ENCODE measurements at places on chromosomes 11 and 22.

DNA sequence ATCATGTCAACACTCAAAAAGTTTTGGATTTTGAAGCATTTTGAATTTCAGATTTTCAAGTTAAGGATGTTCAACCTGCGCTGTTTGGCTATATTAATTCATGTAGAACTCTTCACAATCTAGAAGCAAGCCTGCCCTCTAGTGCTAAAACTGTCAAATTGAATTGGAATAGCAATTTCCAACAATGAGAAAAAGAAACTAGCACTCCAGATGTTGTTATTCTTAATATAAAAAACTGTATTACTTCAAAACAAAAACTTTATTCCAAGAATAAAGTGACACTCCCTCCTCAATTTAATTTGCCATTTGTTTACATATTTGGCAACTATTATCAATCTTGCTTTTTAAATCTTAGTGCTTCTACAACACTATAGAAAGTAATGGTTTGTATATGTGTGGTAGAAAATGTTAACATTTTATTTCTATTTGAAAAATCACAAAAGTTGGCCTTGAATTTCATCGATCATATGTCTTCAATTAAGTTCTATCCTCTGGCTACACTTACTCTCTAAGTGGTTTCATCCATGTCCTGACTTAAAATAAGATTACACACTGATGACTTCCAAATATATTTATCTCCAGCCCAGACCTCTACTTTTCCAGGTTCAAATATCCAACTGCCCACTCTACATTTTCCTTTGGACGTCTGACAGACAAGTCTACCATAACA lies 36.6 kb downstream of the DCUN1D5 start:
- peak; percentile 4 for DNase-seq

DNA sequence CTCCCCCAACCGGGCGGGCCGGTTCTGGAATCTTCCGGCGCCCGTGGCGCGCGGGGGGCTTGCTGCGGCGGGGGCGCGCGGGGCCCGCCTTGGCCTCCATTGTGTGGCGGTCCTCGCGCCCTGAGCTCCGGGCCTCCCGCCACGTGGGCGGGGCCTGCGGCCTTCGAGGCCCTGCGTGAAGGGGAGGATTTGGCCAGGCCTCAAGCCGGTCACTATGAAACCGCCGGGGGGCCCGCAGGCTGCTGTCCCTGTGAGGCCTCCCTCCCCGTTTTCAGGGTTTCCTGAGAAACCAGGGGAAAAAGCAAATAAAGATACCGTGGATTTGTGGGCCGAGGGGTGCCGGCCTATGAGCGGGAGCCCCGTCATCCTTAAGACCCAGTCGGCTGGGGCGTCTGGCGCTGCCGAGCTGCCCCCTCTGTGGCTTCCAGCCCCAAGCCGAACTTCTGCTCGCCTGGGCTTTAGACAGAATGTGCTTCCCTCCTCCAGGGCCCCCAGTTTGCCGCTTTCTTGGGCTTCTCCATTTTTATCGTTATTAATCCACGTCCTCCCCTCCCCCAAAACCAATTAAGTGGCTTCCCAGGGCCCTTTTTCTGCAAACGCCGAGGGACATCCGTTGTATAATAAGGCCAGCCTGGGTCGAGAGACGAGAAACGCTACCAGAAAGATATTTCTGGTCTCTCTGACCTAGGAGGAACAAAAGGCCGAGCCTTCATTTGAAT lies 602 bp downstream of the EWSR1 start:
- peak; percentile 76 for DNase-seq

- no peak for DNase-seq
Measured at GRCh38 chr11:43214471-43214870, 97.3 kb upstream of the API5 start.

DNA sequence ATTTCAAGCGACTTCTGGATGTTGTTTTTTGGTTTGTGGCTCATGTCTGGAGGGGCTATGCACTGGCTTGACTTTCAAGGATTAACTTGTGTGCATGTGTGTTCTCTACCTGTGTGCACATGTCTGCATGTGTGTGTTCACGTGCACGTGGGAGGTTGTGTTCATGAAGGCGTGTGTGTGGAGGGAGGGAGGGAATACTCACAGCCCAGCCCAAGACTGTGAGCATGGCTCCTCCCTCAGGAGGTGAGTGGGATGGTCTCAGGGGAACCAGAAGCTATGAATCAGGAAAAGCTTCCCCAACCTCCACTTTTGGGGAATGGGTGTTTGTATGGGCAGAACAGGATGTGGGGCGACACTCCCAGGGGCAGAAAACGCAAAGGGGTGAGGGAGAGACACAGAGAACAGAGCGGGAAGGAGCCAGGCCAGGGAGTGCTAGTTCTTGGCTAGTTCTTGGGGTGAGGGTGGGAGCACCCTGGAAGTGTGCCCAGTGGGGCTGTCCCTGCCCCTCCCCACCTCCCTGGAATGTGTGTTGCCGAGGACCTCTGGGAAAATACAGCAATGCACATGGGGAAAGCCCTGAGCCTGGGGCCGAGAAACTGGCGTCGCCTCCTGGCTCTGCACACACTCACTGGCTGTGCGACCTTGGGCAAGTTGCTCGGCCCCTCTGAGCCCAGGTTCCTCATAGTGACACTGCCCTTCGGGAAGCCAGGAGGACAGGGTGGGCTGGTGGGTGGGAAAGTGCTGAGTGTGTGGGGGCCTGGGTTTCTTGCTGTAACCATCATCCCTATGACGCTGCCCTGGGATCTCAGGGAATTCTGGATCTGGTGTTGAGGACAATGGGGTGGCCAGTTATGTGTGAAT lies 16.9 kb upstream of the ALX4 start:
- no peak for DNase-seq

DNA sequence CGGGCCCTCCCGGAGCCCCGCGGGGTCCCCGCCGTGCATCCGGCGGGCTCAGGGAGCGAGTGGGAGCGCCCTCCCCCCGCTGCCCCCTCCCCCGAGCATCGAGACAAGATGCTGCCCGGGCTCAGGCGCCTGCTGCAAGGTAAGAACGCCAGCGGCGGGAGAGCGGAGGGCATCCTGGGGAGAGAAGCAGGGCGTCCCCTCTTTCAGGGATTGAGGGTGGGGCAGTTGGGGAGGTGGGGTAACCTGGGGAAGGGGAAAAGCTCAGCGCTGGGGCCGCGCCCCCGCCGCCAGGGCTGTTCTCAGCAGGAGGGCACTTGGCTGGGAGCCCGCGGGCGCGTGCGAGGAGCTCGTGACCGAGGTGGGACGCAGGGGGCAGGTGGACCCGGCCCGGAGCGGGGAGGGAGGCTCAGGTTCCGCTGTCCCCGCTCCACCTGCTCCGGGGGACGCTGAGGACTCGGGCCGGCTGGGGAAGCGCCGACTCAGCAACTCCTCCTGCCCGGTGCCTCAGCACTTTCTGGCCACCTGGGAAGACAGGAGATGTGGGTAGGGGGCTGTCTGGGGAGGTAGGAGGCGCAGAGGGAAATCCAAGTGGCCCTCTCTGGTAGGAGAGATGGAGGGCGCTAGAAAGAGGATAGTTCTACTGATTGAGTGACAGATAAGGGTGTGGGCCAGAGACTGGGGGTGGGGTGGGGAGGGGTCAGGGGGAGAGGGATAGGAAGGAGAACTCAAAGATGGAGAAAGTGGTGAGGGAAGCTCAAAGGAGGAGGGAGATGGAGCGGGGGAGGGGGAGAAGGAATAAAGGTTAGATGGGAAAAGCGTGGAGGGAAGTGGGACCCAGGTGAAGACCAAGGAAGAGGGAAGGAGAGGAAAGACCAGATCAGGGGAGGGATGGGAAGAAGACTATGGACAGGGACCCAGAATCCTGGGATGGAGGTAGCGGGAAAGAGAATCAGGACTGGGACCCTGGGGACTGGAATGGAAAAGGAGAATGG lies 726 bp downstream of the RTN4RL2 start:
- no peak for DNase-seq

GRCh38 chr22:45964372-45964771 lies 12.6 kb downstream of the WNT7B start:
- no peak for DNase-seq

DNA sequence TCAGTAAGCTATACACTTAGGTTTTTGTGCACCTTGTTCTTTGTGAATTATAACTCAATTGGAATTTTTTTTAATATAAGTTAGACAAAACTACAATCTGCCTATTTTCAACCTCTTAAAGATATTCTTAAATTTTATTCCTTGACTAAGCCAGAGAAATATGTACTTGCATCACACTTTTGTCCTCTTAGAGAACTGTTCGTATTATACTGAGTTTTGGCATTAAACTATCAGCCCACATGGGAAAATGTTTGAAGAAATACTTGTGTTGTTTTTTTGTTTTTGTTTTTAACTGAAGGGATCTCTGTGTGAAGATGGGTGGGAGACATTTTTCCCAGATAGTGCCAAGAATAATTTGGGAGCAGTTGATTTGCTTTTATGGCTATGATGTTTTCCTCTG lies 25.3 kb downstream of the CEP295 start:
- no peak for DNase-seq

DNA sequence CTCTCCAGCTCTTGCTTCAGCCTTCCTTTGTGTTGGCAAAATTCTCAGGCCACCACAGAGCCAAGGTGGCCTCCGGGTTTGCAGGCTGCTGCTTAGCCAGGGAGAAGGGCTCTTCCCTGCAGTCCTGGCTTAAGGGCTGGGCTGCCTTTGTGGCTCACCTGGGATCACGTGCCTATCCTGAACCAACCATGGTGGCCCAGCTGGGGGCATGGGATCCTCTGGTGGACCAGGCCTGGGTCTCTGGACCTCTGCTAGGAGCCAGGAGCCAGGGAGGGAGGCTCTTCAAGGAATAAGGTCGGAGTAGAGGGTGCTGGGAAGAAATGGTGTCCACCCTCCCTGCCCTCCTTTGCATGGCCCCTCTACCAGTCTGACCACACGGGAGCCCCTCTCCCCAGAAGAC lies 43.9 kb downstream of the CACNA1I start:
- DNase-seq, result no peak

GRCh38 chr11:69868871-69869270 lies 49.7 kb upstream of the FGF3 start:
- no peak for DNase-seq

DNA sequence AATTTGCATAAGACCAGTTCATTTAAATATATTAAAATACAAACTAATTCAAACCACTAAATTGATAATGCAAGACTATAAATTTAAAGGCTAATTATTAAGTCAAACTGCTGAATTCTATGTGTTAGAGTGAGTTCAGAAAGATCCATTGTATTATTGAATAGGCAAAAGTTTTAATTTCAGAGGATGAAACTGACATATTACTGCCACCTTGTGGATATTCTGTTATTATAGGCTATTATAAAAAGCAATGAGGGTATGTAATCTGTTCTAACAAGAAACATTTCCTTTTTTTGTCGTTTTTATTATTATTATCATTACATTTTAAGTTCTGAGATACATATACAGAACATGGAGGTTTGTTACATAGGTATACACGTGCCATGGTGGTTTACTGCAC lies 20.9 kb upstream of the NAALAD2 start:
- DNase-seq, result no peak

DNA sequence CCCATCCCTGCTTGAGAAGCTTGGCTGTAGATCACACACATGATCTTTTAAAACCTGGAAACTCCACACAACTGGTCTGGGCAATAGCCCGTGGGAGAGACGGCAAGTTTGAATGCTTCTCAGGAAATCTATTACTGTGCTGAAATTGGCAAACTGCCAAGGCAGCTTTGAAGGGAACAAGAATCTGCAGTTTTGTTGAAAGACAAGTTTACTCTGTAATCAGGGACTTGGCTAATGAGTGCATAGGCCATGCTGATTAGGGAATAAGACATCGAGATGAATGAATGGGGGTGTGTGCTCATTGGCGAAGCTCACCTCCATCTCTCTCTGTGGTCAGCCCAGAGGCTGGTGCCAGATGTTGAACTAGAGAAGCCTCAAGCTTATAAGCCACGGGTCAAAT lies 218.8 kb downstream of the HIPK3 start:
- DNase-seq, result peak; percentile 24

DNA sequence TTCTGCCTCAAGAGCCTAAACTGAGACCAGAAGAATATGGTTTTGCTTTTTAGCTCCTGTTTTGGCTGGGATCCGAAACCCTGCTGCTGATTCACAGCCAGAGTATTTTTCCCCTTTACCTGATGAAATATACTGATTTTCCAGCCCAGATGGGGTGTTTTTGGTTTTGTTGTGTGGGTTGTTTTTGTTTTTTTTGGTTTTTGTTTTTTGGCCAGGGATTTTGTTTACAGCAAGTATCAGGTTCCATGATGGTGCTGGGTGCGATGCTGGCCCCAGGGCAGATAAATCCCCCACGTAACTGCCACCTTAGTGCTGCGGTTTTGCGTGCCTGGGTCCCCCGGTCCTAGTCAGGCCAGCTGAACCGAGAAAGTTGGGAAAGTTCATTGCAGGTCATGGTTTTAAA lies 103.7 kb downstream of the ZBTB16 start:
- no peak for DNase-seq

GRCh38 chr11:12066799-12067508 lies 43.4 kb upstream of the MICAL2 start:
- DNase-seq, result no peak

DNA sequence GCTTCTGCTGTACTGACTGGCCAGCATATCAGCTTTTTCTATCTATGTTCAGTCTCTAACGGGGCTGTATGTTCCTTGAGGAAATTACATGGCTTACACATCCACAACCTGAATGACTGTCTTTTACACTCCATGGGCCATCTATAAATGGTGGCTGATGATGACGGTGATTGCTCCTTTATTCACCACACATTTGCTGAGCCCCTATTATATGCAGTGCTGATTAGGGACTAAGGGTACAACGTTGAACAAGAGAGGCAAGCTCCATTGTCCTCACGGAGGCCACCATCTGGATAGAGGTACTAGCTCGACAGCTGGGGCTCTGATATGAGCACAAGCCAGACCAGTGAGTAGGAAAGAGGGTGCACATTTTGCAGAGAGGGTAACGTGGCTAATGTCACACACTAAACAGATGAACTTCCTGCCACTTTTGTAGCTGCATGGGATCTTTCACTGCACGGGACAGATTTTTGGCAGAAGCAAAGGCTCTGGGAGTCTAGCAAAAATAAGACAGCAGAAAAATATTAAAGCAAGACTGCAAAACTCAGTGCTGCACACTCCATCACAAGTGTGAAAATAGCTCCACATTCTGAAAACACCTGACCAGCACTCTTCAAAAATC lies 30.6 kb downstream of the DRD2 start:
- DNase-seq, result no peak

- peak; percentile 63 for DNase-seq
Measured at GRCh38 chr11:95279921-95280868, 49.2 kb upstream of the SESN3 start.

DNA sequence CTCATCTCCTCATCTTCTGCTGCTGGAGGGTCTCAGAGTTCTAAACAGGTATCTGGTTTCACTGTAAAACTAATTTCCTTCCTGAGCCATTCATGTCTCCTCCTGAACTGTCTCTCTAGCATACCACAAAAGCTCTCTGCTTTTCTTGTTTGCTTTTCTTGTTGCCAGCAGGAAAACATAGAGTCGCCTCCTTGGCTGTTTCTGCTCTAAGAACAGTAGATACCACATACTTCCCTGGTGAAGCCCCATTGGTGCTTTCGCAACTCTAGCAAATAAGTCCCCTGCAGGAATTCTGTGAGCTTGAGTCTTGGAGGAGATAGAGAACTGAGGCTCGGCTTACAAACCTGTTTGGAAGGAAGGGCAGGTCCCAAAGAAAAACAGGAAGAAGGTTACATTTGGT lies 7.0 kb downstream of the DIXDC1 start:
- no peak for DNase-seq

DNA sequence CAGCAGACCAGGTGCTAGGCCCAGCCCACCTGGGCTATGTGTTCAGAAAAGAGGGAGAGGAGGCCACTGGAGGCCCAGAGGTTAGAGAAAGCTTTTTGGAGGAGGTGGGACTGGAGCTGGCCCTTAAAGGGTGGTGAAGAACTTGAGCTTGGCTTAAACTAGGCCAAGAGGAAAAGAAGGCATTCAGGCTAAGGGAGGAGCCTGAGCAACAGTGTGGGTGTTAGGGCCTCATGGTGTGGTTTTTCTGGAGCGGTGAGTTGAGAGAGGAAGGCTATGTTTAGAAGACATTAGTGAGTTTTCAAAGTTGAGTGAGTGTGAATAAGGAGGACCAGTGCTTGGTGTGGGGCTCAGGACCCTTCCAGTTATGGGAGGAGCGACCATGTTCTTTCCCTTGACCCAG lies 6.2 kb downstream of the TAF6L start:
- DNase-seq, result no peak

All from putamen (tissue), 1 donor.